ENCODE measurements at places on chromosomes 6 and 20.

GRCh38 chr6:1047981-1048541, 263.8 kb upstream of the FOXQ1 start:
- no peak for DNase-seq

DNA sequence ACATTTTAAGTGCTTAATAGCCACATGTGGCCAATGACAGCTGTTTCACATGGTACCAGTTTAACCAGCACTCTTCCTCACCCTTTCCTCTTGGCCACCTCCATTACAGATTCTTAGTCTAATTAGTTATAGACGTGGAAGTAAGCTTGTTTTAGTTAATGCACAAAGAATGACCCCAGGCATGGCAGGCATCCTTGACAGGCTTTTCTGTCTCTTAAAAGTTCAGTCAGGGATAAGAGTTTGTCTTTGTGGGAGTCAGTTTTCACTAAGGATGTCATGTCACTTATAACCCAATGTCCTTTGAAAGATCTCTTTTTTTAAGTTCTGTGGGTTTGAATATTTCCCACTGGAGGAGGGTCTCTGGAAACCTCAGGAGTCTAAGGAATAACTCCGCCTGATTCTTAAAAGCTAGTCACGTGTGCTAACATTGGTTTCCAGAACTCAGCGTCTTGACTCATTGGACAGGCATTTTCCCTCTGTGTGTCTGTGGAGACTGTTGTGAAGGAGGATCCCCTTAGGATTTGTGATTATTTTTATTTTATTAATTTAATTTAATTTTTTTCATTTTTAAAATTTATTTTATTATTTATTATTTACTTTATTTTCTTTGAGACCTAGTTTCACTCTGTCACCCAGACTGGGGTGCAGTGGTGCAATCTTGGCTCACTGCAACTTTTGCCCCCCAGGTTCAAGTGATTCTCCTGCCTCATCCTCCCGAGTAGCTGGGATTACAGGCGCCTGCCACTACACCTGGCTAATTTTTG, 171.4 kb downstream of the ZFAND3 start:
- DNase-seq, result no peak

DNA sequence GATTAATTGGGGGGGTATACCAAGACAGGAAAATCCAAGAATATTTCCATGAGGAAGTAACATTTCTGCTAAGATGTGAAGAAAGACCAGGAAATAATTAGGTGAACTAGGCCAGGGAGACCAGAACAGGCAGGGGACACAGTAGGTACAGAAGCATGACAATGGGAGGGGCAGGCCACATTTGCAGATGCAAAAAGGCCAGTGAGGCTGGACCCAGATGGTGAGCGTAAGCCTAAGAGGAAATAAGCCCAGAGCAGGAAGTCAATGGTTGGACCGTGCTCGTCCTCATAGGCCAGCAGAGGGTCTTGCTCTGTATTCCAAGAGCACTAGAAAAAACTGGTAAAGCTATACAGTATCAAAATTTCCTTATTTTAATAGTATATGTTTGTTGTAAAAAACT, 9.4 kb downstream of the CEP162 start:
- DNase-seq, result no peak

DNA sequence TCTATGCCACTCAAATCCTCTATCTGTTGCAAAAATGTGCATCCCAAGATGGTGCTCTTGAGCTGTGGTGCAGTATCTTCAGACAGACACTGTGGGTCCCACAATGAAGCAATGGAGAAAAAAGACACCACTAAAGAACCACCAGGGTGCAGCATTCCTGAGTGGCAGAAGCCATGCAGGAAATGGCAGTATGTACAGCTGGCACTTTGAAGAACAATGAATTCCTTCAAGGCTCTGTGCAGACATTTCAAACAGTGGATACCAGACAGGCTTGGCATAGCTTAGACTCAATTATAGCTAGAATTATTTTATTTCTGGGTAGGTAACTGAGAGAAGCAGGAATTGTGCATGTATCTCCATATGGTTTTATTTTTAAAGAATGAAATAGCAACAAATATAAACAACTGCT, 24.0 kb upstream of the HDAC2 start:
- DNase-seq, result no peak

DNA sequence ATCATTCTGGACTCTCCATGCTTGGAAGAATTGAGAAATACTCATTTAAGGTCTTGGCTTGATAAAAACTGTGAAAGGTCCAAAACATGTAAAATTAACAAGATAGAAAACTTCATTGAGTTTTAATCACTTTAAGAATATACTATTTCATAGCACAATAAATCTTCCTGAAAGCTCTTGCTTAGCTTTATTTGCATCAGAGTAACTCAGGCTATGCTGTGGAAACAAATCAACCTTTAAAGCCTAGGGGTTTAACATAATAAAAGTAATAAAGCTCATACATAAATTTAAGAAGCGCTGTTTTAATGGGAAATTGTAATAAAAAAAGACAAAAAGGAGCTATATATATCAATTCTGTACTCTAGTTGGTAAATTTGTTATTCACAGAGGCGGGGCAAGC, 77.2 kb upstream of the PTCHD4 start:
- no peak for DNase-seq

DNA sequence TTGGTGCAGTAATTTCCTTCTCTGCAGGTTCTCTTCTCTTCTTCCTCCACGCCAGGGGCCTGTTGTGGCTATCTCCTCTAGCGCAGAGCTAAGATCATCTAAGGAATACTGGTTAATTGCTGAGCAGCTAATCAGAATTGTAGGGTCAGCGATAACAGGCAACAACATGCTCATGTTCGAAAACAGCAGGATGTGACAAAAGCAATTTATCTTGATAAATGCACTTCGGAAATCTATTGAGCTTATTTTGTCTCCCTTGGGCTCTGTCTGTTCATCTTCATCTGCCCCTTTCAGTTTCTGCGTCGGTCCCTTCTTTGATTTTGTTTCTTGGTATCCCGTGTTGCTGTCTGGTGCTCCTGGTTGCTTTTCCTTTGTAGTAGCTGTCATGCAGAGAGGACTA, 67.3 kb upstream of the MAP3K7 start:
- DNase-seq, result no peak

DNA sequence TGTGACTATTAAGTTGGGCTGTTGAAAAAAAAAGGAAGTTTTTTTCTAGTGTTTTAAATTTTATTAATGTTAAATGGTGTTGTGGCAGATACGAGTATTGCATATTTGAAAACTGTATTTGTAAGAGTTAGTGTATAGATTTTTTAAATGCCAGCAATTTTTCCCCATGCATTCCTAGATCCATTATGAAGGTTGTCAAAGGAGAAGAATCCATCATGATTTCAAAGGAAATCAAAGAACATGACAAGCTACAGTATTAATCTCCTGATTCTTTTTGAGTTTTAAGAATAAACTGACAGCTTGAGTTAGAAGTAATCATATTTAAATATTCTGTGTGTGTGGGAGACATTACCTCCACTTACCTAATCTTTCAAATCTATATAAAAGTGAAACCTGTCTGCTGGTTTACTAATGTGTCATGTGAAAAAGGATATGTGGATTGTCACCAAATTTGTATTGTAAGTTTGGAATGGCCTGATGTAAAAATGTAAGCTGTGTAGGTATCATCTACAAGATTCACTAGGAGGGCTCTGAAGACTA, 111.0 kb upstream of the HS3ST5 start:
- DNase-seq, result no peak

GRCh38 chr6:45567879-45568278, 190.1 kb upstream of the SUPT3H start:
- no peak for DNase-seq

DNA sequence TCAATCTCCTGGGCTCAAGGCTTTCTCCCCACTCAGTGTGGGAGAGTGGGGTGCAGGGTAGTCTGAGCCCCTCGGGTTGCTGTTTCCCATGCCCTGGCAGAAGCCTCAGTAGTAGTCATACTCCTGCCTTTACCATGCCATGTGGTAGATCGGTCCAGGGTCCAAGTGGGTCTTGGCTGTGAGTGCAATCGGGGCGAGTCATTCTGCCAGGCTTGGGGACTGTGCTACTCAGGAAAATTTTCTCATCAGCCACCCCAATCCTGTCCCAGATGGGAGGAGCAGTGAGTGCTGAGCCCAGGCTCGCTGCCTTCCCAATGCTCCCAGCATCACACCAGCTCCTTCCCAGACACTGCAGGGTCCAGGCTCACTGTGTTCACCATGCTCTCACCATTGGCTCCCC, 10.7 kb upstream of the RAET1L start:
- DNase-seq, result no peak

- DNase-seq, result no peak
Measured at GRCh38 chr20:50368813-50369224, 141.4 kb upstream of the PTPN1 start.

GRCh38 chr6:32852018-32852843, 1.3 kb downstream of the TAP1 start:
- no peak for DNase-seq

DNA sequence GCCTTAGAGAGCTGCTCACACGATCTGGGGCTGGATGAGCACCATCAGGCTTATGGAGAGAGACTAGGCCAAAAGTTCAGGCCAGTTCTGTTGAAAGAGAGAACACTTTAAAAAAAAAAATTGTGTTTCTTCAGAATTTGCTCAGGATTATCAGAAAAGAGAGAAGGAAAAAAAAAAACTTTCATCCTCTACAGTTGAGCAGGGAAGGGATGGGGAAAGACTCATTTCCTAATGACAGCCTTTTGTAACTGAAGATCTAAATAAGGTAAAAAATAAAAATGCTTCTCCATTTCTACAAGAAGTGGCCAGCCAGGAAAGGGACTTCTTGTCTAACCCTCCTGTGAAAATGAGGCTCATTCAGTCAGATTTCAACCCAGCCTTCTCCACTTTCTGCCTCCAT, 134.8 kb downstream of the LY86 start:
- no peak for DNase-seq

GRCh38 chr6:4355241-4355640, 219.9 kb upstream of the ECI2 start:
- DNase-seq, result no peak

GRCh38 chr20:23023621-23024177, 11.4 kb upstream of the SSTR4 start:
- no peak for DNase-seq

GRCh38 chr6:47105469-47106178, 63.5 kb upstream of the ADGRF1 start:
- no peak for DNase-seq

DNA sequence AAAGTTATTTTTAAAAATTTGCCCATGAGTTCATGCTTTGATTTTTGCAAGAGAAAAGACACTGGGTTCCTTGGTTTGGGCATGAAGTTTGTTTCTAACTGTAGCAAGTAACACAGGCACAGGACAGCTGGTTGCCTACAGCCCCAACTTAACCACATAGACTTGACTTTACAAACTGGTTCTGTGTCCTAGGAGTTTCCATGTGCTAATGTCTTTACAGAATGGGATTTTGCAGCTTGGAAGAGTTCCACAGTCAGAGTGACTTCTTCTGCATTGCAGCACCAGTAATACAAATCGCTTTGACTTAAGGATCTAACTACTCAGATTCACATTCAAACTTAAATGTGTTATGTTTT, 44.3 kb downstream of the OR2B2 start:
- no peak for DNase-seq

- DNase-seq, result no peak
Measured at GRCh38 chr20:36214684-36215256, 21.5 kb upstream of the AAR2 start.

GRCh38 chr6:147664092-147664491, 155.6 kb downstream of the SAMD5 start:
- no peak for DNase-seq

GRCh38 chr6:84150705-84151104, 76.7 kb downstream of the CEP162 start:
- no peak for DNase-seq

DNA sequence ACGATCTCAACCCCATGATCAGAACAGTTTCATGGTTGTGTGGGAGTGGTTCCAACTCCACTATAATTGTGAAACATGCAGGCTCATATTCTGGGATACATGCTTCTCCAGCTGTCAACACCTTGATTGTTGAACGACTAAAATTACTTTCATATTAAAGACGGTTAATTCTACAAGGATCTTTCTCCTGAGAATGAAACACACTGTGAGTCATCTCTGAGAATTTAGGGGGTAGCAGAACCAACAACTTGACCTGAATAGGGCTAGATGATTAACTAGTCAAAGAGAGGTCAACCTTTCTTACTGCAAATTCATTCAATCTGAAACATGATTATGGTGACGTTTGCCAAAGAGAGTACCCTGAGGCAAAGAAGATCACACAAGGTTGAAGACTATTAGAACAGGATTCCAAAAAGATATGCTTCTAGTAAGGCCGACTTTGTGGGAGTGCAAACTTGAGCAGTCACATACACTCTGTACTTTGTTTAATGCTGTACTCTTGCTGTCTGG, 175.2 kb upstream of the CITED2 start:
- DNase-seq, result no peak

GRCh38 chr20:54172532-54172855, 1.3 kb downstream of the CYP24A1 start:
- no peak for DNase-seq

DNA sequence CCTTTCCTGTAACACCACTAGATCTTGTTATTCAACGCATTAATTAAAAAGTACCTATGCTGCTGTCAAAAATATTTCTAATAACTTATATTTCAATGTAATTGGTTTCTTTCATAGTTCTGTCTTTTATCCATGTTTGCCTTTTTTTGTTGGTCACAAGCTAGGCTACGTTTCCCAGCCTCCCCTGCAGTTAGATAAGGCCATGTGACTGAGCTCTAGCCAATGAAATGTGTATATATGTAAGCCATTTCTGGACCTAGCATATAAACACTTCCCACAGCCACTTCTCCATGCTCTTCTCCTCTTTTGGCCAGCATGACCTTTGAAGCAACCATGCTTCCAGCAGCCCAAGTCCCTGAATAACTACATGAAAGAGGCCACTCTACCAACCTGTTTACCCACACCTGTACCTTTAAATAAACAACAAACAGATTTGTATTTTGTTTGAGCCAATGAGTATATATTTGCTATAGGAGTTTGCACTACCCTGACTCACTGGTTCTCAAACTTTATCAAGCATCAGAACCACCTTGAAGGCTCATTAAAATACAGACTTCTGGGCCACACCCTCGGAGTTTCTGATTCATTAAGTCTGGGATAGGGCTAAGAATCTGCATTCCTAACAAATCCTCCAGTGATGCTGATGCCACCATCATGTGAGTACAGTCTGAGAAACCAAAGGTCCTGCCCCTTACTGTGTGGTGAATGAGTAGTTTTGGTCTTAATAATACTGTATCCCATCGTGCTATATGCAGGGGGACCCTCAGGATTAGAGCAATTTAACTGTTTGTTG, 45.6 kb upstream of the BEND6 start:
- DNase-seq, result no peak

All from stimulated activated CD8-positive, alpha-beta memory T cell treated with anti-CD3 and anti-CD28 coated beads, Interleukin-7, amount 100 ng/mL, for 1 hour (primary cell).